ENCODE measurements at places on chromosomes 7 and 10. TPM values are rescaled to one million over a fixed set of nuclear protein-coding genes. Genes with fewer than 3 reads are reported as not detected.

HELLS gene
- total RNA-seq = 39.1 TPM

TWNK gene
- total RNA-seq = 13.3 TPM

GOLGA7B gene
- total RNA-seq = 0.20 TPM

BTRC gene
- 3.4 TPM for total RNA-seq

TYW1B gene
- total RNA-seq = 3.6 TPM

ZP3 gene
- total RNA-seq = 0.44 TPM

DNA sequence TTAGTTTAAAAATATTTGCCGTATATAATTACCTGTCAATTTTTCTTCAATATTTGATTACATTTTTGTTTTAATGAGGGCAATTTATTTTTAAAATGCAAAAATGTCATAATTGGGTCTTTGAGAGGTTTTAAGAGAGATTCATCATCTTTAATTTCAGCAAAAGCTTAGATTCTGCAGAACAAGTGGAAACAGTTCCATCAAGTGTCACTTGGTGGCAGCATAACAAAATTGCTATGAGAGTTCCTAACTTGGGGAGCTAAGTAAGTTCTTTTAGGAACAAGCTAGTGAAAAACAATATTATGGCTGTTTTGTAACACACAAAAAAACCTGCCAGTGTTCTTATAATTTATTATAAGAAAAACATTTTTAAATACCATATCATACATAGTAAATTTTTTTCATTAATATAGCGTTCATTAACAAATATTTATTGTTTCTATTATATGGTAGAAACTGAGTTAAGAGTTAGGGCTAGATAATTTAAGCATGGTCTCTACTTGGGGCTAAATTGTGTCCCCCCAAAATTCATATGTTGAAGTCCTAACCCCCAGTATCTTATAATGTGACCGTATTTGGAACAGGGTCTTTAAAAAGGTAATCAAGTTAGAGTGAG is 155.2 kb downstream of the MAGI2 start:
- no peak for DNase-seq

DNA sequence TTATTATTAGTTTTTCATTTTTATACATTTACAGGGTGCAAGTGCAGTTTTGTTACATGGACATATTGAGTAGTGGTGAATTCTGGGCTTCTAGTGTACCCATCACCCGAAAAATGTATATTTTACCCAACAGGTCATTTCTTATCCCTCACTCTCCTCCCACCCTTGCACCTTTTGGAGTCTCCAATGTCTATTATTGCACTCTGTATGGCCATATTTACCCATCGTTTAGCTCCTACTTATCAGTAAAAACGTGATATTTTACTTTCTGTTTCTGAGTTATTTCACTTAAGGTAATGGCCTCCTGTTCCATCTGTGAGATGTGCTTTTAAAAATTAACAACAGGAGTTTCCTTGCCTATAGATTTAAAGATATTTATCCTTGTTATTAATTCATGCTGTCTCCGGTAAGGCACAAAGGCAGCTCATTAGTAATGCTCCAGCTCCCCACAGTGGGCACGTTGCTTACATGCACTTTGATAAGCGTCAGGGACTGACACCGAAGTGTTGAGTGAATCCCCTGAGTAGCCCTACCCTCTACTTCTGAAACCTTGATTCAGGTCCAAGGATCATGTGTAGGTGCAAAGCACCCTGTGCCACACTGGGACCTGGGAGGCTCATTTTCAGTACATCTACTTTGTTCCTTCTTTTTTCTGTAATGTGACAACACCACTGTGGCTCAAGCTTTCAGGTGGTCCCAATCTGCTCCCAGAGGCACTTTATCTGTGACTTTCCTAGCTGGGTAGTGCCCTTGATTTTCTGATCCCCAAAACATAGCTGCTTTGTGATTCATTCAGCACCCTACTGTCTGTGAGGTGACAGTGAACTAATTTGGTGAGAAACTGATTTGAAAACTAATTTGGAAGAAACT is 27.3 kb downstream of the HYAL4 start:
- DNase-seq = peak; percentile 23

DNA sequence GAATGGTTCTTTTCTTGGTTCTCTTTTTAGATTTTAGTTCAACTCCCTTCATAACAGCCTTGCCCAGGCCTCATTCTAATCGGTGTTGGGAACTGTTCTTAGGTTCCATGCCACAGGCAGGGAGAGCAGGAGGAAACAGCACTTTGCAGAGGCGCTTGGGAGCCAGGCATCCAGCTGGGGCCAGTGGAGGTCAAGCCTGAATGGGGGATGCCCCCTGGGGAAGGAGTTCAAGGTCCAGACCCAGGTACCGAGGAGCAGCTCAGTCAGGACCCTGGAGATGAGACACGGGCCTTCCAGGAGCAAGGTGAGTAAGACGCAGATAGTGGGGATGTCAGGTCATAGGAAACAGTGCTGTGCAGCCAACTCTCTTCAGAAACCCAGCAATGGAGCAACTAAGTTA is 4.5 kb downstream of the ZSCAN25 start:
- no peak for DNase-seq

- DNase-seq = no peak
These were observed 301.9 kb downstream of the LRMDA start for GRCh38 chr10:75733135-75733890.

- DNase-seq = peak; percentile 4
These were observed 21.8 kb downstream of the AKR1E2 start for GRCh38 chr10:4847561-4848355.

DNA sequence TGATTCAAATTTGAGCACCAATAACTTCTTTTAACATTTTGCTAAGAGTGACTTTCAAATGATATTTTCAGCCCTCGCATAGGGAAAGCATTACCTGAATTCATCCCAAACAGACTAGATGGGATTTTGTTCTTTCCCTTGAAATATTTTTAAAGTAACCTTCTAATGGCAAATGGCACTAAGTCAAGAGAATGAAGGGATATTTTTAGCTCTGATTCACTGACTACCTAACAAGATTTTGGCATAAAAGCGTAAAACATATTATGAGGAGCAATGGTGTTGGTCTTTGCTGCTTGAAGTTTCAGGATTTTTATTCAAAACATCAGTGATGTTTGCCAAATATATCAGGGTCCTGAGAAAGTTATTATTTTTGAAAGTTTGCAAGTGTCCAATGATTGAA is 290.3 kb downstream of the CDK14 start:
- DNase-seq = no peak

- peak; percentile 80 for DNase-seq
These were observed 155.7 kb downstream of the PTPRN2 start for GRCh38 chr7:158431941-158432347.

- no peak for DNase-seq
These were observed 563 bp upstream of the COA1 start for GRCh38 chr7:43729924-43730248.

DNA sequence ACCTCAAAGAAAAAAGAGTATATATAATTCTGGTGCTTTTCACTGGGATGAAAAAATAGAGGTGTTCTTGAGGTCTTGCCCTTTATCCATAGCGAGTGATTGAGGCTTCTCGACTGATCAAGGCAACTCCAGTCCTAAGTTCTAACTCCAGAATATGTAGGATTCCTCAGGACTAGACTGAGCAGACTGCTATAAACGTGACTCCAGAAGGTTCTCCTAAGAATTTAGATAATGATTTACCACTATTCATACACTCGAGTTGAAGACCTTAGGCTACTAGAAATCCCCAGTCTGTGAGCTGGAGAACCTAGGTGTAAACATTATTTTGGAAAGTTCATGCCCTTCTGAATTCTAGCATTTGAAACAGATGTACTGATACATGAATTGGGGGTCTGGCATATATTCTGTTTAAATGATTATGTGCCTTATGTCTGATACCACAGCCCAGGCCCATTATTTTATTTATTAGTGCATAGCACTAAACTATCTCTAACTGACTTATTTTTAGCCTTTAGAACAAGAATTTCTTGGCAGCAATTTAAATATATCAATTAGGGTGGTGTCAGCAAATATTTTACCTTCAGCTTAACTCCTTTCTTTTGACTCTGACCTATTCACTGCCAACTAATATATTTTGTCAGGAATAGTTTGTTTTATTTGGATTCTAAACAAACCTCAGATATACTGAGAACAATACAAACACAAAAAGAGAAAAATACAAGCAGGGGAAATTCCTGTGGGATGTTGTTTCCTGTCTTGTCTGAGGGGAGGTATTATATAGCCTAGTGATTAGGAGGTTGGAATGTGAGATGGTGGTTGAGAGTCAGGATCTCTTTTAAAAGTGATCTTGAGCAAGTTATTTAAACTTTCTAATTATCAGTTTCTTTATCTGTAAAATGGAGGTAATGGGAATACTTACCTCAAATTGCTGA is 75.8 kb downstream of the PODXL start:
- no peak for DNase-seq

DNA sequence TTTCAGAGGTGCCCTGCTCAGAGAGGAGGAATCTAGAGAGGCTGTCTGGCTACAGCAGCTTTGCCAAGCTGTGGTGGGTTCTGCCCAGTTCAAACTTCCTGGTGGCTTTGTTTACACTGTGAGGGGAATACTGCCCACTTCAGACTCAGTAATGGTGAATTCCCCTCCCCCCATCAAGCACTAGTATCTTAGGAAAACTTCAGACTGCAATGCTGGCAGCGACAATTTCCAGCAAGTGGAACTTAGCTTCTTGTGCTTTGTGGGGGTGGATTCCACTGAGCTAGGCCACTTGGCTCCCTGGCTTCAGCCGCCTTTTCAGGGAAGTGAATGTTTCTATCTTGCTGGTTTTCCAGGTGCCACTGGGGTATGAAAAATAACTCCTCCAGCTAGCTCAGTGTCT is 42.8 kb downstream of the CYP2C8 start:
- DNase-seq = no peak

GRCh38 chr7:100655908-100656674 is at the start of gene ACTL6B:
ACTL6B (minus strand) TSS chr7:100656448; CDS start chr7:100656354, 94 bp downstream.
- peak; percentile 46 for DNase-seq

- DNase-seq = no peak
These were observed 207.2 kb upstream of the SVIL start for GRCh38 chr10:29841724-29842649.

DNA sequence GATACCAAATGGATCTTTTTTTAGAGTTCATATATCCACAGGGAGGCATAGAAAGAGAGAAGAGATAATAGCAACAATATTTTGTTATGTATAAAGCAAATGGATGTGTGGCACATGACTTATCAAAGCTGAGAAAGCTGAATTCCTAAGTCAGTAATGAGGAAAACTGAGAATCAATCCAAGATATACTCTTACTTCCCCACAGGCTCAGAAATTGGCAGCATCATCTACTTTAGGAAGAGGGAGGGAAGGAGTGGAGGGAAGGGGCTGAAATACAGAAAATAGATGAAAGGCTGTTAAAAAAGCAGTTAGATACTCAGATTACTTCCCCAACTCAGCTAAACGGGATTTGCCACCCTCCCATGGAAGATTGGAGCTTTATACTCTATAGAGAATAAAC is 63.5 kb downstream of the SRI start:
- DNase-seq = no peak

- peak; percentile 47 for DNase-seq
These were observed 97.4 kb downstream of the C10orf105 start for GRCh38 chr10:71622154-71622526.

DNA sequence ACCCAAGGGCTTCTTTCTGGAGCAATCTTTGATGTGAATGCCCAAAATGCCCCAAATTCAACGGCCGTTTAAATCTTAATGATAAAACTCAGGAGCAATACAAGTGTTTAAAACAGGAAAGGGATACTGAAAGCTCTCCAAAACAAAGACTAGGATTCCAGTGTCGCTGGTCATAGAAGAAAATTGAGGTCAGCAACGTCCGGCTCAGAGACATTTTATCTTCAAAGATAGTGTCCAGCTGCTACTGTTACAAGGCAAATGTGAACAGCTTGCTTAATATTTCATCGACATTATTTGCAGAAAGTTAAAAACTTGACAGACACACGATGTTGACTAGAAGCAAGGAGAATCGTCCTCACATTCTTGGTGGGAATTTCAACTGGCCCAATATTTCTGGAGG is 15.4 kb upstream of the CTBP2 start:
- no peak for DNase-seq

GRCh38 chr7:139246905-139247304 is 15.9 kb downstream of the UBN2 start:
- DNase-seq = no peak

DNA sequence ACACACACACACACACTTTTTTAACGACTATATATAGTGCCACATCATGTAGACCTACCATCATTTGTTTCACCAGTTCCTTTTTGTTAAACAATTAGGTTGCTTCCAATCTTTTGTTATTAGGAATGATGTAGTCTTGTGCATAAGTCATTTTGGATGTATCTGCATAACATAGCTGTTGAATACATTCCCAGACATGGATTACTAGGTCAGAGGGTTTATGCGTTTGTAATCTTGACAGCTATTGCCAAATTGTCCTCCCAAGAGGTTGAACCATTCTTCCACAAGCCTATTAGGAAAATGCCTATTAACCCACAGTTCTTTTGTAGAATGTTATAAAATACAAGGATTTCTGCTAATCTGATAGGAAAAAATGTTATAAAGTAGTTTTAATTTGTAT is 87.3 kb downstream of the PALS2 start:
- no peak for DNase-seq

DNA sequence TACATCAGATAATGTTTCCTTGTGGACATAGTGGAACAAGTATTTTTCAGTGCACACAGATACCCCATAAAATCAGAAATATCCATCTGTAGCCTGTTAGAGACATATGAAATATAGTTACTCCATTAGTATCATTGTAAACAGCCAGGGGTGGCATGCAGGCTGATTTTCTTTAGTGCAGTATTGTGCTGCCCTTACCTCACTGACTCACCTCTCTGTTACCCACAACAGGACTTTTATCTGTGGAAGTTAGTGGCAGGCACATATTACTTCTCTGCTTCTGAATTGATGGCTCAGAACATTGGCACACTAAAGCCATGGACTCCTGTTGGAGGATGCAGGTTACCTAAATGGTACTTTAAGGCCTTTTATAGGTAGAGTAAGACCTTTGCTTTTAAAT is 70.0 kb downstream of the SLC25A40 start:
- DNase-seq = no peak

GRCh38 chr7:95209276-95209675 is 115.1 kb downstream of the PON1 start:
- DNase-seq = no peak

DNA sequence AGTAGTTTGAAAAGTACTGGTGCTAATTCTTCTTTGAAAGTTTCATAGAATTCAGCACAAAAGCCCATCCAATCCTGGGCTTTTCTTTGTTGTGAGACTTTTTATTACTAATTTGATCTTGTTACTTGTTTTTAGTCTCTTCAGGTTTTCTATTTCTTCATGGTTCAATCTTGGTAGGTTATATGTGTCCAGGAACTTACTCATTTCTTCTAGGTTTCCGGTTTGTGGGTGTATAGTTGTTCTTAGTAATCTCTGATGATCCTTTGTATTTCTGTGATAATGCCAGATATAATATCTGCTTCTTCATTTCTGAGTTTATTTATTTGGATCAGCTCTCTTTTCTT is 147.5 kb downstream of the RTKN2 start:
- no peak for DNase-seq

GRCh38 chr10:133530506-133530905 is 3.3 kb downstream of the CYP2E1 start:
- DNase-seq = no peak

GRCh38 chr7:142024547-142024946 is 28.9 kb downstream of the MGAM start:
- no peak for DNase-seq

Data from MG63 (cell line).